ENCODE measurements at places on chromosomes 4 and X.

- DNase-seq, result no peak
Observed at GRCh38 chr4:115259642-115260041, 146.2 kb upstream of the NDST4 start.

DNA sequence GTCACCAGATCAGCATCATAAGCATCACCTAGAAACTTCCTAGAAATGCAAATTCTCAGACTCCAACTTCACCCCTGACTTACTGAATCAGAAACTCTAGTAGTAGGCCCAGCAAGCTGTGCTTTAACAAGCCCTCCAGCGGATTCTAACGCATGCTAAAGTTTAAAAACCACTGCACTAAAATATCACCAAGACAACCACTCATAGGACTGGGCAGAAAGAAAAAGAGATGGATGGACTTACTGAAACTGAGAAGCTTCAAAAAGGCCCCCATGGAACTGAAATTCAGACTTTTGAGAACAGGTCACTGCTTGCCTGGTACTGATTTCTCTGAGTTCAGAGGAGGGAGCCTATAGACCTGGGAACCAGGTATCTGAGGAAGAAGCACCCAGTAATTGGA is 40.1 kb downstream of the FAM241A start:
- no peak for DNase-seq

DNA sequence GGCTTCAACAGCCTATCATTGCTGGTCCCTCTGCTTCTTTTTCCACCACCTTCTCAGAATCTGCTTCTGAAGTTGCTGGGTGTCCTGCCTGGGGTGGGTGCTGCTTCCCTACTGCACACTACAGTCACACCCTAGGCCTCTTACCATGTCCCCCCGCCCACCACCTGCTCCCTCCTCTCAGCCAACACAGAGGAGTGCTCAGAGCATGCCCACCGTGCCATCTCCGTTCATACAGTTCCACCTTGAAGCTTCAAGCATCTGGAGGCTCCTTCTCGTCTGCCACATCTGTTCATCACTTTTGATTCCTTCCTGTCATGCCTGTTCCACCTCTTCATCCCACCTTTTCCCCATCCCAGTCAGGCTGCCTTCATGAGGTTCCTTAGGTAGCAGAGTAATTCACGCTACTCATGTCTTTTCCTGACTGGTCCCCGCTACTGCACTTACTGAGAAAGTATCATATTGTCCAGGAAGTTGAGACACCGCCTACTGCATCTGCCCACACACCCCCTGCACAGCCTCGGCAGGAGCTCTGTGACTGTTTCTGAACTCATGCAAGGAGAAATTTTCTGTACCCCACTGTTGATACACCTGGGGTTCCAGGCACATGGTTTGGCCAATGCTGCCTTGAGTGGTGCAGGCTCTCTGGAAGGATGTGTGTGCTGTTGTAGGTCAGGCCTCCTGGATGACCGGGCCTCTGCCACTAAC is 39.5 kb downstream of the HADH start:
- DNase-seq, result no peak

GRCh38 chr4:176949029-176949428 is 156.3 kb upstream of the VEGFC start:
- DNase-seq, result no peak
